Mammary microvascular endothelial cell (primary cell): ENCODE measurements at places on chromosomes 11 and 22. TPM values are rescaled to one million over a fixed set of nuclear protein-coding genes. Genes with fewer than 3 reads are reported as not detected.

The UBQLN3 gene
- not detected in 2 replicates for total RNA-seq

The H19 gene
- 6.5 and 9.7 TPM in 2 replicates for total RNA-seq

The LRRC55 gene
- under 0.01 and 0.07 TPM in 2 replicates for total RNA-seq

The SAA1 gene
- total RNA-seq, result not detected in 2 replicates

The TESMIN gene
- 2.5 and 5.3 TPM in 2 replicates for total RNA-seq
